ENCODE measurements at places on chromosomes 7 and 10.

GRCh38 chr7:79304711-79305110 is 148.8 kb downstream of the MAGI2 start:
- no peak for DNase-seq

DNA sequence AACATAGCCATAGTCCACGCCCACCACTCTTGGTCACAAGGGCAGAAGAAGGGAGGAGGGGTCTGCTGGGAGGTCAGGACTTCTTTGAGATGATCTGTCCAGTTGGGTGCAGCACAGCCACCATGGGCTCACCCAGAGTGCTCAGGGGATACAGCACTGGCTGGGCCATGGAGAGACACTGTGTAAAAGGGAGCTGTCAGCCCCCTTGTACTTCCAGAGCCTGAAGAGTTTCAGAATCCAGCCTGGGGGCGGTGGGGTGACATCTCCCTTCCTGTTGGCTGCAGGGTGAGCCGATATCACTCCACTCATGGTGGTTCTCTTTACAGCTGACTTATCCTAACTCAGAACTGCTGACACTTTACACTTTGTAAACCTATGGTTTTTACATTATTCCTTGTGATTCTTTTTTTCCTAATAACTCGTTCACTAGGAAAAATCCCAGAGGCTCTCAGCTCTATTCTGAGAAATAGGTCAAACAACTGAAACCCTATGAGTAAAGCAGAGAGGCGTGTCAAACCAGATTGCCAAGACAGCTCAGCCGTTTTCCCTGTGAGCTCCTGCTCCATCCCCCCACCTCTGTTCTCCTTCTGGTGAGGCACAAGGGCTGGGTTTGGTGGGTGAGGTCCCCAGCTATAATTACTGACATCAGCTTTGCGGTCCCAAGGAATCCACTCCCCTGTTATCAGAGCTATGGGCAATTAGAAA is 3.2 kb upstream of the MRPS24 start:
- no peak for DNase-seq

GRCh38 chr10:124977648-124978375 is 35.9 kb downstream of the ZRANB1 start:
- DNase-seq, result no peak

GRCh38 chr10:48981310-48981907 is 41.8 kb upstream of the LRRC18 start:
- DNase-seq, result no peak

GRCh38 chr7:452791-453455 is 66.7 kb downstream of the PDGFA start:
- DNase-seq, result no peak

DNA sequence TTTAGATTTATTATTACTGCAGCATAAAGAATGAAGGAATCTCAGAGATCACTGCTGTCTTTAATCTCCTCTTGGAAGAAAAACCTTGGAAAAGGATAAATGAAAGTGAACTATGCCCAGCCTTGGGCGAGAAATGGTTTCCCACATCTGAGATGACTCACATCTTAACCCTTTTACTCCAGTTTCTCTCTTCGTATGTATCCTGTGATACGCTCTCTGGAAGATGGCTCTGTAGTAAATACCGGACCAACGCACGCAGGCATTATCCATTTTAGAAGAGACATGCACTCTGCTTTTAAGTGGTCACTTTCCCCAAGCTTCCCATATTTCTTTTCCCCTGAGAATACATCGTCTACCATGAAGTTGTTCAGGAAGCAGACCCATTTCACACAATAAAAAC is 207.3 kb upstream of the BMPER start:
- no peak for DNase-seq

GRCh38 chr7:126778101-126778500 is 474.6 kb downstream of the GRM8 start:
- no peak for DNase-seq

- no peak for DNase-seq
These were observed 282.0 kb downstream of the ADK start for GRCh38 chr10:74432841-74433594.

DNA sequence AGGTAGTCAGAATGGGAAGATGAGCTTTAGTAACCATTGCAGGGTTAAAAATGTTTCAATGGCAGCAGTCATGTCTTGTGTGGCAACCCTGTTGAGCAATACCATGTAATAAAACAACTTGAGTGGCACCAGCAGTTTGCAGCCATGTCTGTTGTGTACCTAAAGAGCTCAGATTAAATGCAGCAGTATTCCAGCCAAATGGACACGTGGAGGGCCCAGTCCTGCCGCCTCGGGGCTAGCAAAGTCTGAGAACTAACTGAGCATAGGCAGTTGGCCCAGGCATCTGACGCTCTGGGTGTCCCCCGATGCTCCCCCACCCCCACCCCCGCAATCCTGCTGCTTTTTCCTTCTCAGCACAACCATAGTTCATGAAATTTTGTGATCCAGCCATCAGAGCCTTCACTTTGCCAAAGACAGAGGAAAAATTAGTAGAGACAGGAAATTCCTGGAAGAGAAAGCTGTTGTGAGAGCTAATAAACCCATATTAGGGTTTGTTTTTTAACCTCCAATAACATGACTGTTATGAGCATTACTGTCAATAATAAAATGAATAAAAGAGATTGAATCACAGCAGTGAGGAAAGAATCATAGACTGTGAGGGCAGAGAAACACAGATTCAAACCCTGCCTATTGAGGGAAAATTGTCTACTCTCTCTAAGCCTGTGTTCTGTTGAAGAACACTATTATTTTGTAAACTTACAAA is 220.6 kb upstream of the RHOBTB1 start:
- DNase-seq, result no peak

- DNase-seq, result no peak
These were observed 150.6 kb downstream of the DIP2C start for GRCh38 chr10:538895-539294.

DNA sequence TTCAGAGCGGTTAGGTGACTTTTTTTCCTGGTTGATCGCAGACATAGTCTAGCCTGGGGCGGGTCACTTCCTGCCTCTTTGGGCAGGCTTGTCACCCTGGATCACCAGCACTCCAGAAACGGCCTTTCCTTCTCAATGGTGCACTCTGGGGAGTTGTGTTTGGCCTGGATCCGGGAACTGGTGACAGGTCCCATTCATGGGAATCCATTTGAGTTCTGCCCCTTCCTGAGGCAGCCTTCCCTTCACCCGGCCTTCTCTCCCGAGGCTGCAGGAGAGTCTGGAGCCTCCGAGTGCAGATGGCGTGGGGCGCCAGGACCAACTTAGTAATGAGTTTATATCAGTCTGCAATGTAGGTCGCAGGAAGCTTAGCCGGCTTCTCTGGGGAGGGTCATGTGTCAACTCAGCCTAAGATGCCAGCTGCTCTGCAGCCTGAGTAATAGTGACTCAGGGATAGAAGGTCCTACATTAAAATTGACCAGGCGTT is 54.2 kb downstream of the TACR2 start:
- no peak for DNase-seq

DNA sequence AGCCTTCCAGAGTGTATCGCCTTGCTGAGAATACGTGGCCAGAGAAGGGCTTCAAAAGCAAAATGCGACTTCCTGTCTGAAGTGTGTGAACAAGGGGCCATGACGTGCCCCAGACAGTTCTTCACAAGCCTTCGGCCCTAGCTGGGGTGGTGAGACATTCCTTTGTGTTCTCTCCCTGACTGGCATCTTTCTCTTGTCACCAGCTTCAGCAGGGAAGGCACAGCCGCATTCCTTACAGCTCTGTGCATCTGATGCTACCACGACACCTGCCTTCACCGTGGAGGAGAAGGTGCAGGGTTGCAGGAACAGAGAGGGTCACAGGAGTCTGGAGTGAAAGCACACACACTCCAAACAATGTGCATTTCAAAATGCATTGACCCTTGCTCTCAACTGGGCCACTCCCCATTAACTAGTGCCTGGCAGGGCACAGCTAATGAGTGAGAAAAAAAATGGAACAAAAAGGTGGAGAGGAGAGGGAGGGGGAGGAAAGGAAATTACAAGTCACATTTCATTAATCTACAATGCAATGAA is 93.4 kb downstream of the GPR26 start:
- no peak for DNase-seq

DNA sequence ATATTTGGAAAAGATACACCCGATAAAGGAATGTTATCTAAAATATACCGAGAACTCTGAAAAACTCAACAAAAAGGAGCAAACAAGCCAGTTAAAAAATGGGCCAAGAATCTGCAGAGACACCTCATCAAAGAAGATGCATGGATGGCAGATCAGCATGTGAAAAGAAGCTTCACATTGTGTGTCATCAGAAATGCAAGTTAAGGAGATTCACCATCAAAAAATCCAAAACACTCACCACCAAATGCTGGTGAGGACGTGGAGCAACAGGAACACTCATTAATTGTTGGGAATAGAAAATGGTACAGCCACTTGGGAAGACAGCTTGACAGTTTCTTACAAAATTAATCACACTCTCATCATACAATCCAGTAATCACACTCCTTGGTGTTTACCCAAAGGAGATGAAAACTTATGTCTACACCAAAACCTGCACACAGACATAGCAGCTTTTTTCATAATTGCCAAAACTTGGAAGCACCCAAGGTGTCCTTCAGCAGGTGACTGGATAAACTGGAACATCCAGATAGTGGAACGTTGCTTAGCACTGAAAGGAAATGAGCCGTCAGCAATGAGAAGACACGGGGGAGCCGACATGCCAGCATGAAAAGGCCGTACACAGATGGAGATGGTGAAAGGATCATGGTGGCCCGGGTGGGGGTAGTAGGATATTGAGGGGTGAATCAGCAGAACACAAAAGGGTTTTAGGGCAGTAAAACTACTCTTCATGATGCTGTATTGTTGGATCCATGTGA is 27.9 kb upstream of the PWWP2B start:
- no peak for DNase-seq

DNA sequence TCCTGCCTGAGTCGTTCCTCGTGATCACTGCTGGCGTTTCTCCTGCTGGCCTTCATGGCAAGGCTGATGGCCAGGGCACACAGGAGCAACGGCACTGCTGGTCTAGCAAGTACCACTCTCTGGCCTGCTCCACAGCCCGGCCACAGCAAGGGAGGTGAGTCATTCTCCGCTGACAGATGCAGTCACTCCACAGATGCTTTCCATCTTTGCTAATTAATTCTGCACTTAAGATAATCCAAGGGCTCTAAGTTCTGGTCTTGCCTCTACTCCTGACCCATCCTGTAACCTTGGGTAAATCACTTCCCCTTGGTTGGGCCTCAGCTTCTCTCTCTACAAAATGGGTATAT is 244.4 kb downstream of the RPS24 start:
- no peak for DNase-seq

GRCh38 chr10:7042419-7043054 is 368.3 kb downstream of the SFMBT2 start:
- DNase-seq, result no peak

DNA sequence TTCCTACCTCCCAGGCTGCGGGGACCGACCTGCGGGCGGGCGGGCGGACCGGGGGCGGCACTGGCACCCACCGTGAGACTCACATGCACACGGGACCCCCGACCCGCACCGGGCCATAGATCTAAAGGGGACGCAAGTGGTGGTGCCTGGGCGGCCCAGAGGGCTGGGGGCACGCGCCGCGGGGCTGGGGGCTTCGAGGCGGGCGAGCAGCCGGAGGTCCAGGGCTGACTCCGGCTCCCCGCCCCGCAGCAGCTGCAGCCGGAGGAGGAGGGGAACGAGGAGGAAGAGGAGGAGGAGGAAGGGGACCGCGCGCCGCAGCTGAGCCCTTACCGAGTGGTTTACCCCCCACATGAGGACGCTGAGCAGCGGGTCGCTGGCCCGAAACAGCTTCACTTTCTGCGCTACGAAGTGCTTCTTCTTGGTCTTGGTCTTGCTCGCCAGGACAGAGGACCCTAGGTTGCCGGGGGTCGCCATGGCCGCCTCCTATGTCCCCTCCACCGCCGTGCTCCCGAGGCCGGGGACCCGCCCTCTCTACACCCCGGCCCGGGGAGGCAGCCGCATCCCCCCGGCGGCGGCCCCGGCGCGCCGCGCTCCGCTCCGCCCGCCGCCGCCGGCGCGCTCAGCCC is 412 bp downstream of the PIP4K2A start:
- no peak for DNase-seq

DNA sequence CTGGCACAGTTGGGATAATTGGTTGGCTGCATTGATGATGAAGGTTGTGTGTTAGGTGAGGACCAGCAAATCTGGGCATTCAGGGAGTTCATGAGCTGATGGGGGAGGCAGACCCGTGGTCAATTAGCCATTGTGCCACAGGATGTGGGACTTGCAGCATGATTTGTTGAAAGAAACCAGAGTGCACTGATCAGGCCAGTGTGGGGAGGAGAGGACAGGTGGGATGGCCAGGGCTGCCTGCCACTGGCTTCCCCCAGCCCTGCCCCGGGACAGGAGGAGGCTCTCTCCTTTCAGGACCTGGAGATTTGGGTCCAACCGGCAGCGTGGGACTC is 4.3 kb downstream of the CLIP2 start:
- no peak for DNase-seq

DNA sequence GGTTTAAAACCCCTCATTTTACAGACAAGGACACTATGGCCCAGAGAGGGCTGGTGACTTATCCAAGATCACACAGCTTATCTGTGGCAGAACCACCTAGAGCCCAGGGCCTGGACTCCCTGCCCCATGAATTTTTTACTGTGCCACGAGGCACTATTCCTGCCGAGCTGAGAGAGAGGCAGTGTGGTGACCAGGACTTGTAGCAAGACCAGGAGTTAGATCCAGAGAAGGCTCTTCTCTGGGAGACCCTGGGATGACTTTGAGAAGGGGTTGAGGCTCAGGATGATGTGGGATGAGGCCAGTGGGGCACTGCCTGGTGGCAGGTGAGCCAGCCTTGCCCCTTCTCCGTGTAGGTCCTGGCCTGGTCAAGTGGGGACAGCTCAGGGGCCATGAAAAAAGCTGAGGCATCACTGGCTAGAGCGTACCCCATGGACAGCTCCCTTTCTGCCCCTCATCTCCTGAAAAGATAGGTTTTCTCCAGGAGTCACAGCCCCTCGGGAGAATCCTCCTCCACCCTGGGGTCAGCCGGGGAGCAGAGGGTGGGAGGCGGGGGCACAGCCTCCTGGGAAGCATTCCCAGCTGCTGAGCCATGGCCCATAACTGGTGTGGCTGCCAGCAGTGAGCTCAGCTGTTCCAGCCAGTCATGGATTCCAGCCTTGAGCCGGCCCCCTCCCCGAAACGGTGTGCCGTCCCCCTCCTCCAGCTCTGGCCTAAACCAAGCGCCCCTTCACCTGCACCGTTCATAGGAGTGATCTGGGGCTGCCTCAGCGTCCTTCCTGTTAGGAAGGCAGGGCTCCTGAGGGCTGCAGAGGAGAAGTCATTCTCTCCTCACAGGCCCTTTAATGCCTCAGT is 5.8 kb downstream of the FLNC start:
- no peak for DNase-seq

DNA sequence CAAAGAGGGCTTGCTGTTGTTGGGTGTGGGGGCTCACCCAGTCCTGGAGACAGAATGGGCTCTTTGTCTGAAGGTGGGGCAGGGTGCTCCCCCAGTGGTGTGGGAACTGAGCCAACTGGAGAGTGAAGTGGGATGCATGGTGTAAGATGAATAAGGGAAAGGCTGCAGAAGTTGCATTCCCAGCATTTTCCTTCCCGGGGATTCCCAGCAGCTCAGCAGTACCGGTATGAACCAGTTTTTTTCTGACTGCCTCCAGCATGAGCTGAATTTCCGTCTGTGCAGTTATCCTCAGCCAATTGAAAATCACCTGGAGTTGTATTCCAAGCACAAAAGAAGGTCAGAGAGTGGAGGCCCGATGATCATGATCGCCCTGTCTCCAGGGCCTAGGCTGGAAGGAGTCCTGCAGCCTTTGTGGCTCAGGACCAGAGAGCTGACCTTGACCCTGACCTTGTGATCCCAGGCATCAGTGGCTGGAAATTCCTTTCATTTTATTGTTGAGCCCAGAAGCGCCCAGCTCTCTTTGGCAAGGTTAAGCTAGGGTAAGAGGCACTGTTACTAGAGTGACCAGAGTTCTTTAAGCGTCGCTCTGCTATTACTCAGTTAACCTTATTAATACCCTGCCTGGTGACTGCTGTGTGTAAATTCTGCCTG is 33.4 kb downstream of the OGDH start:
- no peak for DNase-seq

Measured in activated CD8-positive, alpha-beta memory T cell treated with anti-CD3 and anti-CD28 coated beads for 1 hour (primary cell).